ENCODE measurements at places on chromosomes 2 and 18.

DNA sequence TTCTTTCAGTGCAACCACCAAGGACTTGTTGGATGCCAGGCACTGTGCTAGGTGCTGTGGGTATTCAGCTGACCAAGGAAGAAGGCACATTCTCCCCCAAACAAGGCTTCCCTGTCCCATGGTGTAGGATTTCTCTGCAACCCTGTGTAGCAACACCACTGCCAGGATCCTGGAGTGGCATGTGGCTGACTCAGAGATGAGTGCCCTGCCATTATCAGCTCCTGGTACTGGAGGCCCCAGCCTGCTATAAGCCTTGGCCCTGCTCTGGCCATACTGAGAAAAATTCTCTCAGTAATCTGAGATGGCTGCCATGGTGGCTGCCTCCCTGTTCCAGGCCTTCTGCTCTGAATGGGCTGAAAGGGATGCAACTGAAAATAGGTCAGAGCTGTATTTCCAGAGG is 4.3 kb downstream of the SMYD5 start:
- DNase-seq, result no peak

DNA sequence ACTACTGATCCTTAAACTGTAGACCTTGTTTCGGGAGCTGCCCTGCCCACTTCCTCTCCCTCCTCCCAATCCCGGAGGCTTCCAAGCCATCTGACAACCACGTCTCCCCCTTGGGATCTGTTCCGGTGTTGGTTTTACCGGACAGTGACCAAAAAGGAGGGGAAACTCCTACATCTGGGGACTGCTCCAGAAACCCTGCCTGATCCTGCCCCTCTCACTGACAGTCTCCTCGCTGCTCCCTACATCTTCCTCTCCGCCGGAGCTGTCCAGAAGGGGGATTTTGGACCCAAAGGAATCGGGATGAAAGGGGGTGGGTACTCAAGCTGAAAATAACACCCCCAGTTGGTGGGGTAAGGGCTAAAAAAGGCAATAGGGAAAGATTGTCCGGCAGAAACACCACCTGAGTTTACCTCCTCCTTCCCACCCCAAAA is 1.5 kb downstream of the INO80D start:
- peak; percentile 20 for DNase-seq

GRCh38 chr18:44997174-44997573 is 316.5 kb downstream of the SETBP1 start:
- DNase-seq, result no peak

- DNase-seq, result no peak
Measured at GRCh38 chr2:47002480-47003381, 87.1 kb upstream of the MCFD2 start.

DNA sequence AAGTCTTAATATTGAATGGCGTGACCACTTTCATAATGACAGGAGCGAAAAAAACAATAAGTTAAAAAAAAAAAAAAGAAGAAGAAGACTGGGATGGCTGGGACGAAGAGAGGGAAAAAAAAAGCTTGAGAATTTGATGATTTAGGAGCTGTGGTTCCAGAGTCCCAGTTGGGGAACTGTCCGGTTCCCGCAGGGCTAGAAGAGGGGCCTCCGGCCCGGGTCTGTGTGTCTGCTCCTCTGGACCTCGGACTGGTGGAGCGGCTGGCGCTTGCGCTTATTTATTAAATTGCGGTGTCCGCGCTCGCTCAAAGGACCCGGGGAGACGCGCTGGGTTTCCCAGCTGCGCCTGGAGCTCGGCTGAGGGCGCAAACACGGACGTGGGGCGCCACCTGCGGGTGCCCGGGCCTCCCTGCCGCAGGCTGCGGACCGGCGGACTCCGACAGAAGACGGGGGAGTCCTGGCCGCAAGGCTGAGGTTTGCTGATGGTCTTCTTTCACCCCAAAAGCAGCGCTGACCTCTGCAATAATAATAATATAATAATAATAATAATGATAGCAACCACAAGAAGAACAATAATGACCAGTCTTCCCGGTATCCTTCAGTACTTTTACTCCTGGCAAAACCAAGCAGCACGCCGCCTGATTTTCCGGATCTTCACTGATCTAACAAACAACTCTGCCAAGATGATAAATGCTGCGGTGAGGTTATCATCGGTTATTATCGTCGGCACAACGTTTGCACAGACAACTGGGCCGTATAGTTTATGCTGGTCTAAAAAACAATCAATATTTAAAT is at the start of gene CBLN2:
TSS of gene CBLN2 (minus strand) at position 251 of the 795 bp plus-strand sequence. CDS start 2,182 bp downstream, outside the sequence.
- peak; percentile 82 for DNase-seq

Data from RPMI8226 (cell line).